RWPE2 (cell line): ENCODE measurements at places on chromosomes 6 and 20.
A peak's percentile ranks its signal among the peaks of the same experiment; 100 is the strongest.

- peak; percentile 89 for DNase-seq
These were observed at the start of gene TENT5A for GRCh38 chr6:81752084-81752920. TSS of gene TENT5A (minus strand) at chr6:81752681. CDS start at chr6:81752141, 540 bp downstream.

DNA sequence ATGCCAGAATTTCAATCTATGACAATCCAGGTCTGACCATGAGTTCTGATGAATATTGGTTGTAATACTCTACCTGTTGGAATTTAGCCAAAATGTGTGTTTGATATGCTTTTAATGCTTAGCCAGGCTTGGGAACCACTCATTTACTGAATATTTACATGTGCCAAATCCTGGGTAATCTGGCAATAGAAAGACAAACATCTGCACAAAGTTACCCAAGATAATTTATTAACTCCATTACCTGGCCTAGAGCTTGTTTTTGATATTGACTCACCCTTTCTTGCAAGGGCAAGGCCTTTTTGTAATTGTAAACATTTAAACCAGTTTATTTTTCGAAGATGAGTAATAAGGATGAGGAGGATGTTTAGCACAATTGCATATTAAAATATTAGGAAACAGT, 13.5 kb upstream of the CD2AP start:
- DNase-seq, result no peak

- DNase-seq, result no peak
These were observed 80.1 kb downstream of the ADGRG6 start for GRCh38 chr6:142381845-142382378.

GRCh38 chr6:124536842-124537191, 425.4 kb upstream of the RNF217 start:
- no peak for DNase-seq
